ENCODE measurements at places on chromosomes 1 and 21.

GRCh38 chr1:91643431-91643830 is 142.8 kb downstream of the CDC7 start:
- no peak for DNase-seq

DNA sequence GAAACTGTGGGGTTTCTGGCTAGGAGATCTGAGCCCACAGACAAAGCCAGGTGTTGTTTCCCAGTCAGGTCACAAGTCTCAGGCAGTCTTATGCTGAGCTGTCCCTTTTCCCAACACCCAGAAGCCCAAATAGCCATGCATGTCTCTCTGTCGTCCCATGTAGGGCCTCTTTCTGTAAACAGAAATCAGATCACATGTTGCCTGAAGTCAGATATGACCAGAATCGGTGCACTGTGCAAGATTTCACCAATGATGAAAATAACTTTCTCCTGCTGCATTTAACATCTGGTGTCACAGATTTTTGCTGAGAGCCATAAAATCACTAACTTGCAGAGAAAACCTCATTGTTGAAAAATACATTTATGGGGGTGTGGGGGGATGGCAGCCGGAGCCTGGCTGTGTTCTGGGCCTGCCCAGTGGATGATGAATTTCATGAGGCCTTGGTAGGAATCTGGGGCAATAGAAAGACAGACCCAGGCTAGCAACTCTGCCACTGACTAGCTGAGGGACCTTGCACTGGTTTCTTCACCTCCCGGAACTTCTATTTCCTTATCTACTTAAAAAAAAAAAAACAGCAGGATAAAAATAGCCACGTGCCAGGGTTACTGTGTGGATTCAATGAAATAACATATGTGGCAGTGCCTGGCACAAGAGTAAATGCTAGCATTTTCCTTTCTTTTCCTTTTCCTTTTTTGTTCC is 158.8 kb upstream of the NFIA start:
- no peak for DNase-seq

GRCh38 chr21:44657635-44658540 is at the start of gene KRTAP12-3:
TSS of gene KRTAP12-3 (plus strand) at chr21:44657932. CDS start at chr21:44657980, 48 bp downstream.
- DNase-seq = no peak

DNA sequence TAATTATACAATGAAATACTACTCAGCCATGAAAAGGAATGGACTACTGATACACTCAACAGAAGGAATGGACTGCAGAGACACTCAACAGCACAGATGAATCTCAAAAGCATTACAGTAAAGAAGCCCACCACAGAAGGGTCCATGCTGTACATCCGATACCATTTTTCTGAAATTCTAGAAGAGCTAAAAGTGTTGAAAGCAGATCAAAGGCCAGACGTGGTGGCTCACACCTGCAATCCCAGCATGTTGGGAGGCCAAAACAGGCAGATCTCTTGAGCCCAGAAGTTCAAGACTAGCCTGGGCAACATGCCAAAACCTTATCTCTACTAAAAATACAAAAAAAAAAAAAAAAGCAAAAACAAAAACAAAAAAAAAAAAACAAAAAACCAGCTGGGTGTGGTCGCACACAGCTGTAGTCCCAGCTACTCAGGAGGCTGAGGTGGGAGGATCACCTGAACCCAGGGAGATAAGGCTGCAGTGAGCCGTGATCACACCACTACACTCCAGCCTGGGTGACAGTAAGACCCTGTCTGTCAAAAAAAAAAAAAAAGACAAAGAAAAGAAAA is 15.5 kb downstream of the PPP1R15B start:
- DNase-seq = no peak

- no peak for DNase-seq
Measured at GRCh38 chr1:190129366-190129765, 348.3 kb downstream of the BRINP3 start.

GRCh38 chr1:34360574-34360973 is 183.9 kb downstream of the C1orf94 start:
- no peak for DNase-seq

DNA sequence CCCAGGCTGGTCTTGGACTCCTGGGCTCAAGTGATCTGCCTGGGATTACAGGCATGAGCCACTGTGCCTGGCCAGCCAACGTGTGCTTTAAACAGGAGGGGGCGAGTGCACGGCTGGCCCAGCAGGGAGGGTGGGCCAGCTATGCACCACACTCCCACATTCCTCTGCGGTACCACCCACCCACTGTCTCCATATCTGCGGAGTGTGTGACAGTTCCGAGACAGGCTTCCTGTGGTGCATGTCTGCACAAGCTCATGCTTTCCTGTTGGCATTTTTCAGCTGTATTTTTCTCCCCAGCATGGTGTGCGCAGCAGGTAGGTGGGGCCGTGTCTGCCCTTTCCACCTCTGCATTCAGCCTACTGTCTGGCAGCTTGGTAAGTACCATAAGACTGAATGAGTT is 183.3 kb downstream of the AJAP1 start:
- DNase-seq = no peak

- DNase-seq = peak; percentile 47
Measured at GRCh38 chr1:181430015-181430885, 53.1 kb upstream of the CACNA1E start.

DNA sequence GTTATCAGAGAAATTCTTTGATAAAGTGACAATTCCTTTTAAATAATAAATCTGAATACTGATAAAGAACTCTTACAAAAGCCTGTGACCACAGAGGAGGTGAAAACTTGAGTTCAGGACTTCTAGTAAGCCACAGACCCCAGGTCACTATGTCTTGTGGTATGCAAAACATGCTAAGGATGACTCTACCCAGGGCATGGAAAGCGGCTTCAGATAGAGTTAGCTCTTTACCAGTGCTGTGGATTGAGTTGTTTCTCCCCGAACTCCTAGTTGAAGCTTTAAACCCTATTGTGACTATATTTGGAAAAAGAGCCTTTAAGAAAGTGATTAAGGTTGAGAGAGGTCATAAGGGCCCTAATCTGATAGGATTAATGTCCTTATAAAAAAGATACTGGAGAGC is 42.3 kb downstream of the HLX start:
- DNase-seq = no peak

DNA sequence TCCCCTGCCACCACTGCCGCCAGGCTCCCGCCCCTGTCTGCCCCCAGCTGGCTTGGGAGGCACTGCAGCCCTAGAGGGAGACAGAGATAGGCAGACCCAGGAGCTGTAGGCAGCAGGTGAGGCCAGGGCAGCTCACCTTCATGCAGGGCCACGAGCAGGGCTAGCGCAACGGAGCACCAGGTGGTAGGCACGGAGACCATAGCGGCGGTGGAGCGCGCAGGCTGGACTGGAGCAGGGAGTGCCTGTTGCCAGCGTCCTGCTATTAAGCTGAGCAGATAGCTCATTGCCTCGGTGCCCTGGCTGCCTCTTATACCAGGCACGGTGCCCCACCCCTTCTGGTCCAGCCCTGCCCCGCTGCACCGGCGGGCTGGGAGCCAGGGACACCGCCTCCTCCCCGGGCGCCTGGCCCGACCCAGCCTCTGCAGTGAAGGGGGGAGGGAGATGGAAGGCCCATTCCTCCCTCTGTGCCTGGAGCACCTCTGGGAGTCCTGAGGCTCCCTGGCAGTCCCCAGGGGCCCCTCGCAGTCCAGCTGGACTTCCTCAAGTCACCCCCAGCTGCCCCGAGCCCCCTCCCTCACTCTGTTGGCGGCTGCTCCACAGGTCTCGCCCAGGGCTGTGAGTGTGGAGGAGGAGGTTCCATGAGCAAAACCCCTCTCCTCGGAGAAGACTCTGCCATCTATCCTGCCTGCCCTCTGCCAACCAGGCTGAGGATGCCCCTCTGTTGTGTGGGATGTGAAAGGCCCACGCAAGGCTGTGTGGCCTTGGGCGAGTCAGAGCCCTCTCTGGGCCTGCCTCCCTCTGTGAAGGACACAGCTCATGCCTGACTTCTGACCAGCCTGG is at the start of gene EDN2:
Gene EDN2, minus strand, starts transcription at position 282 of the 840 bp plus-strand sequence. Its CDS starts 82 bp downstream, at position 200.
- no peak for DNase-seq

GRCh38 chr1:74570797-74571492 is 58.5 kb upstream of the LRRC53 start:
- no peak for DNase-seq

- DNase-seq = no peak
Measured at GRCh38 chr1:110618668-110619067, 12.5 kb upstream of the KCNA2 start.

- no peak for DNase-seq
Measured at GRCh38 chr1:204445860-204446412, 34.3 kb upstream of the PPP1R15B start.

GRCh38 chr1:85351202-85351828 is 74.9 kb upstream of the BCL10 start:
- no peak for DNase-seq

DNA sequence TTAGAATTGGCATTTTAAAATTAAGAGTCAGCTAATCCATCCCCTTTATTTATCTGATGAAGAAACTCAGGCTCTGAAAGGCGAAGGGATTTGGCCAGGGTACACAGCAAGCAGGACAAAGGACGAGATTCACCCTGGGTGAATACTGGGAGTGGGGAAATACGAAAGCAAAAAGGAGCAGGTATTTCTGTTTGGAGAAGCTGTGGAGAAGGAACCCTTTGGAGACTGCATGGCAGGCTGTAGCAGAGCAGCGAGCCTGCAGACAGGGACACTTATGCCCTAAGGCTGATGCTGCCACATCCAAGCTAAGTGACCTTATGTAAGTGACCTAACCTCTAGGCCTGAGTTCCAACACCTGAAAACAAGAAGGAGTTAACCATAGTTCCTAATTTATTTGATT is 207.2 kb upstream of the C1orf87 start:
- DNase-seq = peak; percentile 18

DNA sequence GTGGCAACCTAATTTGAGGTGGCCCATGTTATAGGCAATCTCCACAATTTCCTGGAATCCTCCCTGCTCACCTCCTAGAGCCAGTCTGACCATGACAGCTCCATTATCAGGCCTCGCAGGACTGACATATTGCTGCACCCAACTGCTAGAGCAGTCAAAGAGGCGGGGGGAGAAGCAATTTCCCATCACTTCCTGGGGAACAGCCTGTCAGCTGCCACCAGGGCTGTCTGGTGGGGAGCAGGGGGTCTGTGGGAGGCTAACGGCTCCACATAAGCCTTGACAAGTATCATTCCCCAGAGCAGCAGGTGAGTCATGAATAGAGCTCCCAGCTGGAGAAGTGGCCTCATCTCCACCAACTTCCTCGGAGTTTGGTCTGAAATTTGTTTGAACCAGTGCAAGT is 322.9 kb downstream of the MATN1 start:
- DNase-seq = no peak

DNA sequence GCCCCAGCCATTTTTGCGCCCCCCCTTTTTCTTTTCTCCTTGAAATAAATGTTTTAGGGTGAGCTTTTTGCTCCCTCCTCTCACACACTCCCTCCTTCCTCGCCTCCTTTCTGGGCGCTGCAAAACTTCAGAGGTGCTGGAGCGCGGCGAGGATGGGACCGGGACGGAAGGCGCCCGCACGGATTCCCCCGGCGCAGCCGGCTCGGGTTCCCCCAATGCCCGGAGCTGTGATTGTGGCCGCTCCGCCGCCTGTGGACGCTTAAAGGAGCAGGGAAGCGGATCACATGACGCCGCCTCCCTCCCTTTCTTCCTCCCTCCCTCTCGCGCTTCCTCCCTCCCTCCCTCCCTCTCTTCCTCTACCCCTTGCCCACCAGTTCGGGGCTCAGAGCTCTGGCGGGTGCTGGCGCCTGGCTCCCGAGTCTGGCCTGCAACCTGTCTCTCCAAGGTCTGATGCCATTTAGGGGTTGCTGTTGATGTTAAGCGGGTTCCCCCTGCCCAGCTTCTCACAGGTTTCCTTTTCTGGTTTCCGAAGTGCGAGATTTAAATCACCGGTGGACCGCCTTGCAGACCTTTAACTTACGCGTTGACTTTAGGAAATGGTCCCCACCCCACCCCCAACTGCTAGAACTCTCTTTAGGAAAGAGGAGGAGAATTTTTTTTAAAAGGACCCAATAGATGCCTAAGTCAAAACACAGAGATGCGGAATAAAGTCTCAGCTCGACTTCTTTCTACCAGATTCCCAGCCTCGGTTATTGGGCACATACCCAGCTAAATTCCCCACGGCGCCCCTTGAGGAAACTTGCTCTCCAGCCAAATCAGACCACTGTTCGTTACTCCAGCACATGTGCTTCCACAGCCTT is at the start of gene WLS:
Gene WLS, minus strand, starts transcription at position 235 of the 860 bp plus-strand sequence. Its CDS starts 224 bp downstream, at position 11.
- DNase-seq = peak; percentile 71

- DNase-seq = no peak
Measured at GRCh38 chr21:33696465-33696864, 54.2 kb downstream of the ITSN1 start.

DNA sequence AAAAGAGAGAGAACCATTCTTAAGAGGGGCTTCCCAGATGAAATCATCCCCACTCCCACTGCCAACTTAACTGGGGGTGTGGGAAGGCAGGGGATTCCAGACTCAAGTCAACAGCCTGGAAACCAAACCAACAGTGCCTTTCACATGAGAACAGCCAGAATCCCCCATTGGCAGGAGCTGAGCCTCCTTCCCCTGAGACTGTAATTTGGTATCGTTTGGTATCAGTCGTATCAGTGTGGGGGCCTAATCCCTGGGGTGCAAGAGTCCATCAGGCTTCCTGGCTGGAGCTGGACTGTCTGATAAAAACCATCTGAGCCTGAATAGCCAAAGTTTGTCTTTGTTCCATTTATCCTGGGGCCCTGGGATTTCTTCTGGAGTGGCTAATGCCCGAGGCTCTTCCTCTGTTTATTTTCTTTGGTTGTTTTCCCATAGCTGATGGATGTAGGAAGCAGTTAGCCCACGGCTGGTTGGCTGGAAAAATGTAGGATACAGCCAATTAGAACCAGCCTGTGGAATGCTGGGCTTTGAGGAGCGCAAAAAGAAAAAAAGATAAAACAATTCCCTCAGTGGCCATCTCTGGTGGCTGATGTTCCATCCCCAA is 84.6 kb downstream of the LAMC2 start:
- DNase-seq = no peak

GRCh38 chr1:63674238-63674864 is 81.1 kb downstream of the PGM1 start:
- DNase-seq = peak; percentile 35

DNA sequence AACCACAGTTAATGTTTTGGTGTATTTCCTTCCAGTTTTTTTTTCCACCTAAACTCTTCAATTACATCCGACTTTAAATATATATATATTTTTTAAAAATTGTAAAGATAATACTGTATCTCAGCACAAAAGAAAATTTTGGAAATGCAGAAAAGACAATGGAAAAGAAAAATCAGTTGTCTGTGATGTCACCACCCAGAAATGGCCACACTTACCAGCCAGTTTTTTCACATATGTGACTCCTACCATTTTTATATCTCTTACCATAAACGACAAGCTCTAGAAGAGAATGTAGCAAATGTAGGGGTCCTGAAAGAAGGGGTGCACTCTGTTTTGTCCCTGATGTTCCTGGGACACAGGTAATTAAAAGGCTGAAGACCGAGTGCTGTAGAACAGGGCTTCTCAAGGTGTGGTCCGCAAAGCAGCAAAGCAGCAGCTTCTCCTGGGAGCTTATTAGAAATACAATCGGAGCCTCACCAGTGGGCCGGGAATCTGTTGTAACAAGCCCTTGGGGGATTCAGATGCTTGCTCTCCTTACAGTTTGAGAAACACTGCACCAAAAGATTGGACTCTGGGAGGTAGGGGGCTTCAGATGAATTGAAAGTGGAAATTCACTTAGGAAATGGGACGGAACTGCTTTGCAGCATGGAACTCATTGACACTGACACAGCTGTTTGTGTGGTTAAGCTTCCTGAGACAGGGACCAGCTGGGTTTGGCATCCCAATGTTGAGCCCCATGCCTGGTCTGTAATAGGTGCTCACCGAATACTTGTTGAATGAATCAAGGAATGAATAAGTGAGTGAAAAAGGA is 44.1 kb downstream of the ALPL start:
- DNase-seq = no peak

- no peak for DNase-seq
Measured at GRCh38 chr1:20721117-20722061, 3.6 kb upstream of the KIF17 start.

- DNase-seq = no peak
Measured at GRCh38 chr1:43451701-43452532, 1.8 kb downstream of the HYI start.

GRCh38 chr1:96349896-96350295 is 371.7 kb upstream of the PTBP2 start:
- no peak for DNase-seq

Data from midbrain (tissue), 1 donor.